Activated CD4-positive, alpha-beta T cell treated with anti-CD3 and anti-CD28 coated beads for 48 hours (primary cell): ENCODE measurements at places on chromosomes 1 and 21.

DNA sequence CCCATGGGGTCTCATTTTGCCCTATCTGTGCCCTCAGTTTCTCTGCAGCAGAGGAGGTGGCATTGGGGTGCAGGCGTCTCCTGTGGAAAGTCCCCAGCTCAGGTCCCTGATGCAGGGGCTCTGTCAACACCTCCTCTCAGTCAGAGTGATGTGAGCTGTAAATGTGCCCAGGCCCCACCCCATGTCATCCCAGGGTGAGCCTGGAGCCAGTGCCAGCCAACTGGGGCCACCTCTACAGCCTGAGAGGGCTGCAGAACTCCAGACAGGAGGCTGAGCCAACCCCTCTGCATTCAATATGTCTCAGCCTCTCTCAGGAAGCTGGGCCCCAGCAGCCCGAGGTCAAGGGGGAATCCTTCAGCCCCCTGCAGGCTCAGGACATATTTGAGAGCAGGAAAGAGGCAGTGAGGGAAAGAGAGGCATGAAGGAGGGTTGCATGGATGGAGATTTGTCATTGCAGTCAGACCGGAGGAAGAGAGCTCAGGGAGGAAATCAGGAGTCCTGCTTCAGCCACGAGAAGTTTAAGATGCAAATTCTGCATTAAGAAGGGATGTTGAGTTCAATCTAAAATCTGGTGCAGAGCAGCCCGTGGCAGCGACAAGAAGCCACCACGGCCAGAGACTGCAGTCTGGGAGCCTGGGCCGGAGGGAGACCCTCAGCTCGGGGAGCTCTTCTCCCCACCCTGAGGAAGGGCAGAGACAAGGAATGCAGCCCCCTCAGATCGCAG lies 288.2 kb upstream of the VAMP3 start:
- DNase-seq, result no peak

DNA sequence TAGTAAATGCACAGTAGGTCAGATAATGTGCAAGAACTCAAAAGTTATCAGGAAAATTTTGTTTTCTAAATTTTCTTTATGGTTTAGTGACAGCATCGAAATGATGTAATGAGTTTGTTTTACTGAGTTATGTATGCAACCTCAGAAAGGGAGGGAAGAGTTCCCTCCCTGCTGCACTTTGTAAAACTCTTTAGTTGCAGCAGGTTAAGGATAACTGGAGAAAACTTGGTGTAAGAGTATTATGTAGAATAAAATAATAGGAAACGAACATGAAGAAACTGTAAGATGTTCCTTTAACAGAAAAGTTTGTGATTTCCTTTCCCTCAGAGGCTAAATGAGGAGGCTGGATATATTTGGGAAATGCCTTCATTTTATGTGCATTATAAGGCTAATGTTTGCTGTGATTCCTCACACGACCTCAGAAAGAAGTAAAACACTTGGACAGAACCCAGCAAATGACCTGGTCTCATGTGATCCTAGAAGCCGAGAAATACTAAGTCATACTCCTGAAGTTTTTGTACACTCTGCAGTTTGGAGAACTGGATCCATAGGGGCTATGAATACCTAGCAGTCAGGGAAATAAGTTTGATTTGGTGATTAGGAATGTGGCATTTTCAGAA lies 35.4 kb downstream of the ADGRL2 start:
- DNase-seq, result no peak

DNA sequence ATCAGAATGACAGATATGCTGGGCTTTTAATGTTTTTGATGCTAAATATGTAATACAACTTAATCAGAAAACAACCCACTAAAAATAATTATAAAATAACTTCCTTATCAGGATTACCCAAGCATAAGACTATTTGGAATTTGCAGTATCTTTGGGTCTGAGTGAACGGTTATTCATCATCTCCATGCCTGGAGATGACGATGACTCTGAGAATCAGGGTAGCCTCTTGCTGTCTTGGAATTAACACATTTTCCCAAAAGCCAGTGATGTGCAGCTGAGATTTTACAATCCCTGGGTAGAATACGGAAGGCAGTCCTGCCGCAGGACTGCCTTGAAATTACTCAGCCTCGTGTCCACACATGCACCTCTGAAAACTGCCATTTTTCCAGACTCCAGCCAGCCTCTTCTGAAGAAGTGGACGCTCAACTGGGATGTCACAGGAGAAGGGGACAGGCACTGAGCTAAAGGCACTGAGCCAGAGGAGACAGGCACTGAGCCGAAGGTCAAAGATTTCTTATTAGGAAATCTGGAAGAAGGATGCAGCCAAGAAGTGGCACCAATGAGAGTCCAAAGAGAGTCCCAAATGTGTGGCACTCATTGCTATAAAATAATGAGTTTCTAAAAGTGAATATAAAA lies 85.5 kb downstream of the PGBD5 start:
- DNase-seq, result no peak

- DNase-seq, result no peak
Measured at GRCh38 chr1:90067194-90067931, 72.5 kb downstream of the ZNF326 start.

- no peak for DNase-seq
Measured at GRCh38 chr1:89703469-89703868, 70.5 kb downstream of the LRRC8C start.

GRCh38 chr1:38858833-38859560 lies 575 bp downstream of the RRAGC start:
- peak; percentile 72 for DNase-seq

- DNase-seq, result no peak
Measured at GRCh38 chr1:67440339-67440738, 10.1 kb upstream of the SERBP1 start.

GRCh38 chr1:46747683-46748288 lies 28.9 kb upstream of the EFCAB14 start:
- DNase-seq, result peak; percentile 13

DNA sequence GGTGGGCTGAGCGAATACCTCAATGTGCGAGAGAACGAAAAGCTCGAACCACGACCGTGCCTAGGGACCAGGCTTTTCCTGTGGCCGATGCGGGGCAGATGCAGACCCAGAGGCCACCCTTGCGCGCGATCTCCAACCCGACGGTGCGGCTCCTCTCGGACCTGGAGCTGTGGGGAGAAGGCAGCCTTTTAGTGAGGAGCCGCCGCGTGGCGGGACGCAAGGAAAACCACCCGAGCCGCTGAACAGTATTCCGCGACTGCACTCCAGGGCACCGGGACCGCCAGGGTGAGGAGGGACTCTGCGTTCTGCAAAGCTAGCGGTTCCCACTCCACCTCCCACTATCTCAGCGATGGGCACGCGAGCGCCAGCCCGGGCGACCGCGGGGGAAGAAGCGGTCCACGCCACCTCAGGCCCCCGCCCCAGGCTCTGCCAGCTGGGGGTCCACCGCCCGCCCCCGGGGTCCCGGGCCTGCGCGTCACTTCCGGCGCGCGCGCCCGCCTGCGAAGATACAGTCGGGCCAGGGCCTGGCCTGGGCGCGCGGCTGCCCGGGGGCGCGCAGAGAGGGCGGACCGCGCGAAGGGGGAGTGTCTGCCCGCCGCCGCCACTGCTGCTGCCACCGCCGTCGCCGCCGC lies 66.5 kb upstream of the PRKACB start:
- DNase-seq, result peak; percentile 78

DNA sequence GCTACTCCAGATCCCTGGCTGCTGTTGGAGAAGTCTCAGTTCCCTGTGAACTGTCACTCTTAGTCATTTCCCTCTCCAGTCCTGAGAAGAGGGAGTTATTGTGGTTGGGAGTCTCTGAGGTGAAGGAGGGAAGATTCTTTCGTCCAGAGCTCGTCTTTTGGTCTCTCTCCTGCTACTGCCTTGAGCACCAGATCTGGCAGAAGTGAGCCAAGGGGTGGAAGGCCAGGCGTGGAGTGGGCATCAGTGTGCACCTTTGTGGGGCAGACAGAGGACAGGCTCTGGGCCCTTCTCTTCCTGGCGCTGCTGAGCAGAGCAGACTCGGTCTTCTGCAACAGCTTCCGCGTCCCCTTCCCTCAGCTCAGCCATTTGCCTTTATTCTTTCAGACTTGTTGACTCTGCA lies 19.1 kb downstream of the CLCN6 start:
- DNase-seq, result no peak

GRCh38 chr1:190476321-190476720 lies 1.3 kb downstream of the BRINP3 start:
- DNase-seq, result no peak

DNA sequence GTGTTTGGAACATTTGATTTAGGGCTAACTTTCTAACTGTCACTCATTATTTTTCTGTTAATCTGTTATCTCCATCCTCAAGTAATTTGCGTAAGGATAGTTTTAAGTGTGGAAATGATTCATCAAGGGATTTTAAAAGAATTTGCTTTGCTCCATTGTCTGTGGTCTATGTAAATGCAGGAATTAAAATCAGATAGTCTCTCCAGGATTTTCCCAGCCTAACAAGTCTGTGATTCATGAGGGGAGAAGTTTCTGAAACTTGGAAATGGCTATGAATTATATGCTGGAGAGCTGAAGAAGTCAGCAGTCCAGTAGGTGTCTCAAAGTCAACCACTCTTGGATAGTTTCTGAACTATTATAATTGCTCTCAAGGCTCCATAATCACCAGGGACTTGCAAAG lies 264.5 kb downstream of the MRPL39 start:
- DNase-seq, result no peak

DNA sequence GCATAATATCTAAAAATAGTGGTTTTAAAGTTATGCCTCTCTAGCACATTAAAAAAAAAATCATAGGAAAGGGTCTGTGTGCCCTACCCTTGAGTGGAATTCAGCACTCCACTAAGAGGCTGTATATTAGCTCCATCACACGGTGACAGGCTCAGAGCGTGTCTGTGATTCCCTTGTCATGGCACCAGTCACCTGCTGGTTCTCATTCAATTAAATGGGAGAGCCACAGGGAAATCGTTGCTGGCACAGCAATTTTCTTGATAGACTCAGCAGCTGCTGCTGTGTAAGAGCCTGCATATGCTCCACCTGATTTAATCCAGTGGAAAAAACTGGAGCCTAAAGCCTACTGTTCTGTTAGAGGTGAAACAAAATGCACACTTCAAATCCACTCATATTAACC lies 9.5 kb downstream of the ATP6V1G3 start:
- no peak for DNase-seq

DNA sequence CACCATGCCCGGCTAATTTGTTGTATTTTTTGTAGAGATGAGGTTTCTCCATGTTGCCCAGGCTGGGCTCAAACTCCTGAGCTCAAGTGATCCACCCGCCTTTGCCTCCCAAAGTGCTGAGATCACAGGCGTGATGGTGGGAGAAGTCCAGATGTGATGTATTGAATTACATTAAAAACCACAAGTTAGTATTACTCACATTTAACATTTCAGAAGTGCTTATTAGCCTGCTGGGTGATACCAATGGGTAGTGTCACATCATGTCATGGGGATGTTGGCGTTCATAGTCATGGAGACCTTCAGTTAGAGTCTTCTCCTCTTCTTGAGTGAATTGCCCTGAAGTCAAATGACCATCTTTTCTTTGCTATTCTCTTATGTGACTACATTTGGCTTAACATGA lies 63.6 kb upstream of the VAMP3 start:
- no peak for DNase-seq

DNA sequence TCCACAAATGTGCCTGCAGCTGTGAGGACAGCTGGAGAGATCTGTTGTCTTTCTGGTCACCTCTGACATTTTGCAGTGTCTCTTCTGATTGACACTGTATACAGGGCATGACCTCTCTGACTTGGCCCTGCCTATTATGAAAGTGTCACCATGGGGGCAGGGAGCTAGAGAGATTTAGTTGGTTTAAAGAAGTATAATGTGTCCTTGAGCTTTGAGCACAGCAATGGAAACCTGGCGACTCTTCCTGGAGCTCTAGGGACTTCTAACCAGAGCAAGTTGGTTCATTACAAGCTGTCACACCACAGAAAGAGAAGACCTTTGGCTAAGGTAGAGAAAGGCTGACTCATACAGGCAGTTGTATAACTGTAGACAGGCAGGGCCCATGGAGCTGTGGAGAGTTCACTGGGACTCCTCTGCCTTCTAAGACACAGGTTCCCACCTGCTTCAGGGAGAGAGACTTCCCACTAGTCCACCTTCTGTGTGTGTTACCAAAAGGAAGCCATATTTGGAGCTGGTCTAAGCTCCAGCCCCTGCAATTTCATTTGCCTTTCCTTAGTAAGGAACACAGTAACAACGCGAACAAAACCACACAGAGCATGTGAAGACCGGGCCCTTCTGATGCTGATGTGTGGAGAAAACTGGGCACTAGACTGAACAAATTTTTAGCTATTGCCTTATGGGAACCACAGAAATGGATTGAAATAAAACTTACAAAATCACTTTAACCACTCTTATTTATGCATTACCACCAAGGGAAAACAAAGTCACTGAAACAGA lies 90.5 kb upstream of the ADAR start:
- DNase-seq, result peak; percentile 18

- DNase-seq, result no peak
Measured at GRCh38 chr1:238476841-238477240, 586.1 kb upstream of the ZP4 start.

DNA sequence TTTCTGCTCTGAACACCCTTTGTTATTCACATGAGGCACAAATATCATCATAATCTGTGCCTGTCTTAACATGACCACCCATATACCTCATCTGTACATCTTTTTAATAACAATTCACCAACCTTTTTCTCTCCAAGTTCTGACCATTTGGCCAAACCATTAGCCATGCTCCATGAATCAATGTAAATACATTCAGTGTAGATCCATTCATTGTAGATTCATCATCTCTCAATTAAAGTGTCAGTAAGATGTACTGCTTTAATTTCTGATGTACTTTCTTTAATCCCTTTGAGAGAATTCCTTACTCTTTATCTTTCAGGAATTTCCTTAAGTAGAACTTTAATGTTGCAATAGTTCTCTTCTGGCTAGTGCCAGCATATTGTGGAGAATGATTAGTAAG lies 126.2 kb upstream of the LRRC7 start:
- DNase-seq, result no peak

DNA sequence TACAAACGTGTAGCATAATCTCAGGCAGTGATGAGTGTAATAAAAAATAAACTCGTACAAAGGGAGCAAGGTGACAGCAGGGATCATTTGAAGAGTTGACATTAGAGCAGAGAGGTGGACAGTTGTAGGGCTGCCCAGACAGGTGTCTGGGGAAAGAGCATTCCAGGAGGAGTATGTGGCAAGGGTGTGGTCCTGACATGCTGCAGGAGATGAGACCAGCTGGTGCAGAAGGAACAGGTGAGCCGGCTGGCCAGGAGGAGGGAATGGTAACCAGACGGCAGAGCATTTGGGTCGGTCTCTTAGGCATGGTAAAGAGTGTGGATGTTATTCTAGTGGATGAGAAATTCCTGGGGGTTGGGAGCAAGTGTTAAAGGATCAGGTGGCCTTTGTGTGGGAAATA lies 306.3 kb downstream of the LMX1A start:
- no peak for DNase-seq

- no peak for DNase-seq
Measured at GRCh38 chr1:72946903-72947499, 664.7 kb upstream of the NEGR1 start.

- peak; percentile 73 for DNase-seq
Measured at GRCh38 chr1:169680377-169681019, 30.9 kb downstream of the SELL start.

- no peak for DNase-seq
Measured at GRCh38 chr1:56336982-56337381, 242.4 kb downstream of the PLPP3 start.
